ENCODE measurements at places on chromosomes 1 and 21. TPM values are rescaled to one million over a fixed set of nuclear protein-coding genes. Genes with fewer than 3 reads are reported as not detected.

DNA sequence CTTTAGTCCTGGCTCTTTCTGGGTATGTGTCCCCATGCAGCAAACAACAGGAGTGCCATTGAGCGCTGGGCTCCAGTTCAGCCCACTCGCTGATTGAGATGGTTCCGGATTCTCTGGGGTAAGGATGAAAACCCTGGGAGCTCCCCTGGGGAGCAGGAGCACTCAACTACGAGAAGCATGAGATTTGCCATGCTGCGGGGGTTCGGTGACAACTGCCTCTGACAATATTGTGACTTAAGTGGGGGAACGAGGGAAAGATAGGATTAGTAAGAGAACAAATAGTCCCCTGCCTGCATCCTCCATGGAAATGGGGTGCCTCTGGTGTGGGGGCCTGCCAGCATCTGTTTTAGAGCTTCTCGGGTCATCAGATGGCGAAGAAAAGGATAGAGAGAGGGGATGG, 123.6 kb upstream of the IPO9 start:
- DNase-seq = no peak

GRCh38 chr1:31154632-31155215, 85.0 kb downstream of the NKAIN1 start:
- peak; percentile 96 for DNase-seq

DNA sequence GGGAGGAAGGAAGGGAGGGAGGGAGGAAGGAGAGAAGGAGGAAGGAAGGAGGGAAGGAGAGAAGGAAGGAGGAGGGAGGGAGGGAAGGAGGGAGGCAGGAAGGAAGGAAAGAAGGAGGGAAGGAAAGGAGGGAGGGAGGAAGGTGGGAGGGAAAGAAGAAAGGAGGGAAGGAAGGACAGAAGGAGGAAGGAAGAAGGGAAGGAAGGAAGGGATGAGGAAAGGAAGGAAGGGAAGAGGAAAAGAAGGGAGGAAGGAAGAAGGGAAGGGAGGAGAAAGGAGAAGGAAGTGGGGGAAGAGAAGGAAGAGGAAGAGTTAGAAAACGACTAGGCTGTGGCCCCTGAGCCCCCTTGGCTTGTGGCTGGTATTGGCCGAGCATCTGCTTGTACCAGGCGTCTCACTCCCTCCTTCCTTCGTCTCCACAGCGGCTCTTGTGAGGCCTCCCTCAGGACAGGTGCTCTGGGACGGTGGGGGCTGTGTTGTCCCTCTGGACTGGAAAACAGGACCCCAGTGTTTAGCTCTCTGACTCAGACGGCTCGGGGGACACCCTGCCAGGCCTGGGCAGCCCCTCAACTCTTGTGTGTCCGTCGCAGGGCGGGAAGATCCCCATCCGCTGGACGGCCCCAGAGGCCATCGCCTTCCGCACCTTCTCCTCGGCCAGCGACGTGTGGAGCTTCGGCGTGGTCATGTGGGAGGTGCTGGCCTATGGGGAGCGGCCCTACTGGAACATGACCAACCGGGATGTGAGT, 36.2 kb upstream of the C1QA start:
- no peak for DNase-seq

The APCS gene
- total RNA-seq = not detected

GRCh38 chr1:97090725-97091124, 369.1 kb downstream of the PTBP2 start:
- DNase-seq = no peak

The SLC1A7 gene
- total RNA-seq = not detected

The MYBPH gene
- total RNA-seq = not detected

The NES gene
- total RNA-seq = 50.7 TPM

DNA sequence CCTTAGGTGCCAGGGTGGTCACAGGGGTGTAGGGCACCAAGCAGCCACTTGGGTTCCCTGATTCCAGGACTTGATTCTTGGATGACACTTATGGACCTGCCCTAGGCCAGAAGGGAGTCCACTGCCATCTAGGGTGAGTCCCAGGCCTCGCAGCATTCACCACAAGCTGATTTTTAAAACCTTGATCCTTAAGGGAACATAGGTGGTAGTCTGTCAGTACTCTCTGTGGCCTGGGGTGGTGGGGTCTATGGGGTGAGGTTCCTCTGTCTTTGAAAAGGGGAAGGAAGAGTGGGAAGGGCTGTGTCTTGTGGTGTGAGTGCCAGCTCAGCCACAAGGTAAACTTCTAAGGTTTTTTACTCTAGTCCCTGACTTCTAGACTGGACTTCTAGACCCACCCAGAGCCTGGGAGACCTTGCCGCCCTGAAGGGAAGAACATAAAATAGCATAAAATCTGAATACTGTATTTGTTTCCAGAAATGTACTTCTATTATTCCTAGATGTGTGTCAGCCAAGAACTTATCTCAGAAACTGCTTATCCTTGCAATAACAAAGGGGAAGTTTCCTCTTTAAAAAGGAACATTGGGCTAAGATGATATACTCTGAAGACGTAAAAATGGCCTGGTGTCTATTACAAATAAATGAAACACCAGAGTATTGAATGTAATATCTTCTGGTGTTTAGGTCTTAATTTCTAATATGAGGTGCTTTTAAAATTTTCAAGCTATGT, 757.3 kb downstream of the LTN1 start:
- no peak for DNase-seq

- DNase-seq = peak; percentile 74
Measured at GRCh38 chr1:45802343-45803298, 791 bp upstream of the MAST2 start.

DNA sequence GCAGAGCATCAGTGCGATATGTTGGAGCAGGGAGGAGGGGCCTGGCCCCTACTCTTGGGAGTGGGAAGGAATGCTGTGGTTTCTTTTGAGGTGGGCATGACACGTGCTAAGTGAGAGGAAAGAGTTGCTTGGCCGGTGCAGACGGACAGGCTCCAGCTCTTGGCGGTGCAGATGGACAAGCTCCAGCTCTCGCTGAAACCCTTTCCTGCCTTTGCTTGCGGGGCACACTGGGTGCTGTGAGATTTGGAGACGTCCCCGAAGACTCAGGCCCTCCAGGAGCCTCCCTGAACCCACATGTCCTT, 15.9 kb downstream of the PDXK start:
- DNase-seq = no peak

The TSACC gene
- total RNA-seq = not detected

- no peak for DNase-seq
Measured at GRCh38 chr1:47212636-47213229, 19.3 kb downstream of the TAL1 start.

The ATXN7L2 gene
- 7.3 TPM for total RNA-seq

GRCh38 chr1:224859651-224860050, 69.8 kb upstream of the DNAH14 start:
- DNase-seq = no peak

DNA sequence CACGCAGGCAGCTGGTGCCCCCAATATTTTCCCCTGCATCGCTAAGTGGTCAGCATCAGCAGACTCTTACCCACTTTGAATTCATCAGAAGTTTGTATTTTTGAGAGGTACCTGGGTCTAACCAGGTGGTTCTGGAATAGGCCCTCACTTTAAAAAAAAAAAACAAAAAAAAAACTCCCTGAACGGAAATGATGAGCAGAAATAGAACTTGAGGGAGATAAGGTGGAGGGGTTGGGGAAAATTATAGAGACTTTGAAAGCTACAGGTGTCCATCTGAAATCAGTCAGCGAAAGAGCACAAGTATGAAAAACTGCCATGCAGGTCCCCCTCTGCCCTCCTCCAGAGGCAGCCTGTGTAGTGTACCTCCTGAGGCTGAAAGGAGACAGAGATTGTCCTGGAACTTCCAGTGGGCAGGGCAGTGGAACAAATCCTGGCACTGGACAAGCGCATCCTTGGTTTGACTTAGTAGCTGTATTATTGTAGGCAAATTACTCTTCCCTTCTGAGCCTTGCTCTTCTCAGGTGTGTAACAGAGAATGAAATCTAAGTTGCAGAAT, 1.2 kb downstream of the SLAMF7 start:
- no peak for DNase-seq

- DNase-seq = no peak
Measured at GRCh38 chr1:65196926-65197325, 48.9 kb downstream of the AK4 start.

The LRRC38 gene
- total RNA-seq = not detected

The TTC39A gene
- 70.1 TPM for total RNA-seq

DNA sequence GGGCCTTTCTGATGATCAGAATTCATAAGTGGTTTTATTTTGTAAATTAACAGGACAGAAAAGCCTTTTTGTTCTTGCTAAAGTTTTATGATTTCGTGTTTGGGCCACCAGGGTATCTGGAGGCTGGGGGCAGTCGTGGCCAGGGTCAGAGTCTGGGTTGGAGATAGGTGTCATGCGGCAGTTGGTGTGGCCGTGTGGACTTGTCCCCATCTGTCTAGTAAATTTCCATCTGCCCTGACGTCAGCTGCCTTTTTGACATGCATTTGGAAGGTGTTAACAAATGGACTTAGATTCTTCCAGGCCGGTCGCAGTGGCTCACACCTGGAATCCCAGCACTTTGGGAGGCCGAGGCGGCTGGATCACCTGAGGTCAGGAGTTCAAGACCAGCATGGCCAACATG, 56.8 kb downstream of the SKI start:
- no peak for DNase-seq

GRCh38 chr1:49351768-49352167, 575.1 kb upstream of the BEND5 start:
- DNase-seq = no peak

- no peak for DNase-seq
Measured at GRCh38 chr21:45748593-45748992, 105.1 kb downstream of the PCBP3 start.

DNA sequence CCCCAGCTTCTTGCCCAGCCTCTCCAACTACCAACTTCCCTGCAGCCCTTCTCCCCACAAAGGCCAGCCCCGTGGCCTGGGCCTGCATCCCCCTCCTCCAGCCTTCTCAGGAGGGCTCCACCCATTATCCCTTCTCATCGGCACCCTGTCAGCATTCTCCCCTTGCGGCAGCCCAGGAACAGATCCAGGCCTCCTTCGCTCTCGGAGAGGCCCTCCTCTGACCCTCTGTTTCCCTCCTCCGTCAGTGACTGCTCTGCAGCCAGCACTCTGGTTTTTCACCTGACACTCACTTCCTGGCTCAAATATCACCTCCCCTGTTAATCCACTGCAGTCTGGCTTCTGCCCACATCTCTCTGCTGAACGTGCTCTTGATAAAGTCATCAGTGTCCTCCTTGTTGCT, 17.5 kb downstream of the ADGRB2 start:
- DNase-seq = no peak

The RIPK4 gene
- 32.6 TPM for total RNA-seq

- DNase-seq = peak; percentile 47
Measured at GRCh38 chr1:30680429-30680828, 43.0 kb downstream of the MATN1 start.

GRCh38 chr1:110856410-110856809, 16.5 kb upstream of the CD53 start:
- DNase-seq = no peak

The BATF3 gene
- total RNA-seq = 6.5 TPM

GRCh38 chr1:59298710-59299346, 1.9 kb downstream of the FGGY start:
- DNase-seq = no peak

- peak; percentile 44 for DNase-seq
Measured at GRCh38 chr1:59150577-59151386, 146.1 kb upstream of the FGGY start.

- no peak for DNase-seq
Measured at GRCh38 chr1:168504064-168504837, 39.5 kb downstream of the XCL2 start.

The CD2 gene
- 12.1 TPM for total RNA-seq

GRCh38 chr1:9088807-9089206, 19.4 kb upstream of the SLC2A5 start:
- no peak for DNase-seq

The LCE1D gene
- not detected for total RNA-seq

The NBPF20 gene
- total RNA-seq = 3.8 TPM

- DNase-seq = no peak
Measured at GRCh38 chr1:218371927-218372672, 27.0 kb downstream of the TGFB2 start.

- no peak for DNase-seq
Measured at GRCh38 chr1:15934211-15935055, 41.5 kb downstream of the ZBTB17 start.

The NUF2 gene
- 1.2 TPM for total RNA-seq

The MTARC2 gene
- total RNA-seq = 28.6 TPM

The GJC2 gene
- 6.0 TPM for total RNA-seq

- peak; percentile 42 for DNase-seq
Measured at GRCh38 chr1:109793486-109794318, 30.0 kb upstream of the EPS8L3 start.

The LENEP gene
- not detected for total RNA-seq

DNA sequence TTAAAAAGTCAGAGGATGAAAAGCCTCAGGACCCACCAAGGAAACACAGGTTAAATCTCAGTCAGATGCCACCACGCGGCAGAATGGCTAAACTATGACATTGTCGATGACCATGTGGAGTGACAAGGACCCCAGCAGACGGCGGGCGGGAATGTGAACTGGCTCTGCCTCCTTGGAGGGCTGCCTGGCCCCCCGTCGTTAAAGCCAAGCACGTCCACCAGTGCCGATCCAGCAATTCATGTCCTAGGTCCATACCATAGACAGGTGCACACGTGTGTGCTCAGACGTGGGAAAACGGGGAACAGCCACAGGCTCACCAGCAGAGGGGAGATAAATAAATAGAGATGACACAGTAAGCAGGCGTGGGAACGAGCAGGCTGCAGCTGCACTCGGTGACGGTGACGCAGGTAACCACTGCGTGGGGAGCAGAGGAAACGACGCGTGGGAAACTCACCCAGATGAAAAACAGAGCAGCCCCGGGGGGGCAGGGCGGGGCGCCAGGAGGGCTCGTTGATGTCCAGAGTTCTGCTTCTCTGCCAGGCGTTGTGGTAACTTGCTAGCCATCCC, 28.3 kb upstream of the PCBP3 start:
- peak; percentile 30 for DNase-seq

DNA sequence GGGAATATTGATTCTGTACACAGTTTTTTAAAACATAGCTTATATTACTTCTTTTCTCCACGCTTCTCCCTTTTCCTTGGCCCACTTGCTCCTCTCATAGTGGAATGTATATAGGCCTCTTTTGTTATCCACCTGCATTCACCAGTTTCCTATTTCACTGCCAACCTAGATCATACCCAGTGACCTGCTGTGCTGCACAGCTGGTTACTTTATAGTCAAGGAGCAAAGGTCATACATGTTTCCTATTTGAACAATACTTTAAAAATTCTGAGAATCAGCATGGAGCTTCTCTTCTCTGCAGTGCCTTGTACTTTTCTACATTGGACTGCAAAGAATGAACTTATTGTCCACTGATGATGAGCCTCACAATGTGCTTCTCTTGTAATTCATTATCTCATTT, 4.3 kb upstream of the SLC35D1 start:
- DNase-seq = no peak

DNA sequence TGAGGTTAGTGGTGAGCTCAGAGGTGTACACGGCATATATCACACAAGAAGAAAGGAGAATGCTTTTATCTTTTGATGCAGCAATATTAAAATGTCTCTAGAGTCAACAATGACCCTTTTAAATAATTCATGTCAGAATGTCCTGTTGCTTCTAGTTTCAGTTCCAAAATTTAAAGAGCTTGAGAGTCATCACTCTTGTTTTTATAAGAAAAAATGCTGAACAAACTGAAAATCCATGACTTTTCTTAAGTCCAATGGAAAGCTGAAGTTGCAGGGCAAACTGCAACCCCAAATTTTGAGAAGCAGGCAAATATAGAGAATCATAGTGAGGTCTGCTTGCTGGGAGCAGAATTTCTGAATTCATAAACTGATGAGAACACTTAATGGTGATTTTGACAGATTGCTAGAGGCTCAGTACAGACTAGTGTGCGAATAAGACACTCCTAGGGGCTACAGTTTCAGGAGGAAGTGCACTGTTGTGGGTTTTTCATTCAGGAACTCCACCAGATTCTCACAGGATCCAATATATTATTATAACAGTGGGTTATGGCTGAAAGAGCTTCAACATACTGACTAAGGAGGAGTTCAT, 135.1 kb downstream of the CLIC6 start:
- no peak for DNase-seq
